ENCODE measurements at places on chromosomes 13 and 19. TPM values are rescaled to one million over a fixed set of nuclear protein-coding genes. Genes with fewer than 3 reads are reported as not detected.
A peak's percentile ranks its signal among the peaks of the same experiment; 100 is the strongest.

DNA sequence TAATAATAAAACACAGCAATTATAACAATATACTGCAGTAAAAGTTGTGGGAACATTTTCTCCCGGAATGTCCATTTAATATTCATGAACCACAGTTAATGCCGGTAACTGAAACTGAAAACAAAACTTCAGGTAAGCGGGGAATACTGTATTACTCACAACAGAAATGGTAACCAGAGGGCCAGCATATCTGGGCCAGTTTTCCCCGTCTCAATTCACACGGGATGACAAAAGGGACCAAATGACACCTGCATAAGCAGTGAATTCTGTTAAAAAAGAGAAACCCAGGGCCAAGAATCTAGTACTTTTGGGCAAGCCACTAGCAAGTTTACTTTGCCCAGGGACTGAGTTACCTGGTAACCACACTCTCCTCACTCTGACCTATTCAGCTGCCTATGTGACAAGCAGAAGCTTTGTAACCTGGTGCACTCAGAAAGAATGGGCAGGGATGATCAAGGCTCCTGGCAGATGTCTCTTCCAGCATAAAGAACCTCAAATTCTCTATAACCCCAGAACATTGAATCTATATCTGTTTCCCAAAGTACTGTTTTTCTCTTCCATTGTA is 1171.2 kb downstream of the DIAPH3 start:
- no peak for DNase-seq

GRCh38 chr13:89061821-89062220 is 1390.7 kb downstream of the SLITRK5 start:
- DNase-seq, result no peak

KLK14 gene
- 0.69 TPM for total RNA-seq

- no peak for DNase-seq
These were observed 99.9 kb downstream of the GNG7 start for GRCh38 chr19:2602391-2603181.

HCN2 gene
- 0.53 TPM for total RNA-seq

CPB2 gene
- total RNA-seq, result not detected

GRCh38 chr19:41553804-41554203 is 22.2 kb upstream of the CEACAM21 start:
- no peak for DNase-seq

PEPD gene
- 37.4 TPM for total RNA-seq

- no peak for DNase-seq
These were observed 21.6 kb upstream of the CCL25 start for GRCh38 chr19:8030960-8031359.

DNA sequence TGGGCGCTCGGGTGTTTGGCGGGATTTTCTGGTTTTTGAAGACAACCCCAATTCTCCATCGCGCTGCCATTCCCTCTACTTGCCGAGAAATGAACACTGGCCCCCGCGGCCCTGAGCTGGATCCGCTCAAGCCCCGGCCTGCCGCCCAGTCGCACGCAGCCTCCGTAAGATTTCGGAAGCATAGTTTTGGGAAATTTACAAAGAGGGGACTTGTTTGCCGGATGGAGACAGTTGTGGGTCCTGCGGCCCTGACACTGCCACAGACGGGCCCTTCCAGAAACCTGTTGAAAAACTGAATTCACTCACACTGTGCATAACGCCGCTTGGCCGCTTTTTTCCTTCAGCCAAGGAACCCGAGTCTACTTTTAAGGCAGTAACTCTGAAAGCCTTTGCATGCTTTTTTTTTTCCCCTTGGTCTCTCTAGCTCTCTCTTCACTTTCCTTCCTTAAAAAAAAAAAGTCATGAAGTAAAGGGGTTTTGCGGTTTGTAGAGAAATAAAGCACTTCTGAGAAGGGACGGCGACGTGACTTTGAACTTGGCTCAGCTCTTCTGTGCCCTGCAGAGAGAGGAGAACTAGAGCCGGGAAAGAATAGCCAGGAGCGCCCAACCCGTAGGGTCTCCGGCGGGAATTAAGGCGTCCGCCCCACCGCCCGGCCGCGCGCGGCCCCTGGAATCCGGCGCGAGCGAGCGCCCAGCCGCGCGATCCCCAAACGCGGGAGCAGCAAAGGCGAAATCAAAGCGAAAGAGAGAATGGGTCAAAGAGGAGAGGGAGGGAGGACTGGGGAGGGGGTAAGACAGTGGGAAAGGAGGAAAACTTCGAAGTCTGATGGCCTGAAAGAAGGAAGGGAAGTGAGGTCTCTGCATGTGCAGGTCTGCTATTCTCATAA is 3.4 kb upstream of the ZIC2 start:
- no peak for DNase-seq

SIGLEC6 gene
- total RNA-seq, result not detected

DNA sequence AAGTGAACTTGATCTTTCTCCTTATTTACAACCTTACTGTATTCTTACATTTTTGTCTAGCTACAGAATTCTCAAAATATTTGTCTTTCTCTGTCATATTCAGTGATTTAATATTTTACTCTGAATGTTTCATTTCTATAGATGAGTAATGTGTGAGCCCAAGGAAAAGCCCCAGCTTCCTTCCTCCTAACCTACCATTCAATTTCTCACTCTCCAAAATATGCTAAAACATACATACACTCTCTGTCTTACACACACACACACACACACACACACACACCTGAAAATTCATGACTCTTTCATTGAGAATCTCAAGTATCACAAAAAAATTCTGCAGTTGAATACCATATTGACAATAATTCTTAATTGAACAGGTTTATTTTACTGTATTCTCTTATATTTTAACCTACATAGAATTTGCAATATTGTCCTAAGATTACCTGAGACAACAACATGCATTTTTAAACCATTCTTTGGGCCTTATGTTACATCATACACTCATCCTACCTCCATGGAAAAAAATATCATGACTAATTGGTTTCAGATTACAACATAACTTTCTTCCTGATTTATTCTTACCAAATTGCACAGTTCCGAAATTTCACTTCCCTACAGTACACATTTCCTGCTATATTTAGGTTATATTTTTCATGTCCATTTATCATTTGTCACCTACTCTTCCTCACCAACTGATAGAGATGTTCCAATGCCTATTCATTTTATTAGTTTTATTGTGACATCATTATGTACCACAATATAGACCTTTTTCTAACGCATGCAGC is 1965.6 kb upstream of the PCDH20 start:
- no peak for DNase-seq

- peak; percentile 94 for DNase-seq
These were observed 926 bp upstream of the HNRNPUL1 start for GRCh38 chr19:41263042-41263849.

DNA sequence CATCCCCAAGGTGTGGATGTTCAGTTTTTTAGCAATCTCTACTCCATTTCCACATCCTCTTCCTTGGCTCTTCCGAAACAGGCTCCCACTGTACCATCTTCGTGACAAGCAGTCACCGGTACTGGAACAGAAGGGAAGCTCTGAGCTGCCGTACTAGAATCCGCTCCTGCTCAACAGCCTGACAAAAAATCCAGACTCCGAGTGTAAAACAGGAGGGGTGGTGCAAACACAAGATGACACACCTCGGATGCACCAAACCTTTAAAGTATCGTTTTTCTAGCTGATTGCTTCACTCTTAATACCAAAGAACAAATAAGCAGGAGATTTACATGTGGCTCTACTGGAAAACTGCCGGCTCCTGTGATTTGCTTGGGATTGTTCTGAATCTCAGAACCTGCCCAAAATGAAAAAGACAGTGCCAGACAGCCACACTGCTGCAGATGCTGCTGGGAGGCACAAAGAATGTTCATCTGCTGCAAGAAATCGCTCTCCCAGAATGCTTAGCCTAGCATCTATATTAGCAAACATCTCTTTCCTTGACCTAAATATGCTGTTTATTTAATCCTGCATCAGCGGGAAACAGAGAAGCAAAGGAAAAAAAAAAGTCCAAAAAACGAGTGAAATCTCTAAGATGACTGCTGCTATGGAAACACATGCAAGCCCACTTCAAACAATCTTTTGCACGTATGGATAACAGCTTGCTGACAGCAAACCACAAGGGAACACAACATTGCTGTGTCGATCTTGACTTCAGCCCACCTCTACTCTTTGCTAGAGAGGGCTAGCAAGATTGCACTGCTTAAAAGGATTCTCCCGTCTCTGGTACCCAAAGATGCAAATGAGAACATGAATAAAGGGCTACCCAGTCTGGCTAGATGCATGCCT is 38.0 kb upstream of the DOCK9 start:
- no peak for DNase-seq

- DNase-seq, result no peak
These were observed 83.5 kb upstream of the FNDC3A start for GRCh38 chr13:48892053-48892687.

- no peak for DNase-seq
These were observed 20.3 kb upstream of the CRTC1 start for GRCh38 chr19:18662972-18663732.

DNA sequence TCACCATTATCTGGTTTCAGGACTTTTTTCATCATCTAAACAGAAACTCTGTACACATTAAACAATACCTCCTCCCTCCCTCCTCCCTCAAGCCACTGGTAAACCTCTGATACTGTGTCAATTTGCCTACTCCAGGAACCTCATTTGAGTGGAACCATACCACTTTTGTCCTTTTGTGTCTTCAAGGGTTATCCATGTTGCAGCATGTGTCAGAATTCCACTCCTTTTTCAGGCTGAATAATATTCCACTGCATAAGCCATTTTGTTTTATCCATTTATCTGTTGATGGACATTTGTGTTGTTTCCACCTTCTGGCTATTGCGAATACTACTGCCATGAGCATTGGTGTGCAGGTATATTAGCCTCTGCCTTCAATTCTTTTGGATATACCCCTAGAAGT is 27.5 kb downstream of the TGDS start:
- no peak for DNase-seq

- no peak for DNase-seq
These were observed 42.6 kb downstream of the B3GLCT start for GRCh38 chr13:31242367-31242766.

DNA sequence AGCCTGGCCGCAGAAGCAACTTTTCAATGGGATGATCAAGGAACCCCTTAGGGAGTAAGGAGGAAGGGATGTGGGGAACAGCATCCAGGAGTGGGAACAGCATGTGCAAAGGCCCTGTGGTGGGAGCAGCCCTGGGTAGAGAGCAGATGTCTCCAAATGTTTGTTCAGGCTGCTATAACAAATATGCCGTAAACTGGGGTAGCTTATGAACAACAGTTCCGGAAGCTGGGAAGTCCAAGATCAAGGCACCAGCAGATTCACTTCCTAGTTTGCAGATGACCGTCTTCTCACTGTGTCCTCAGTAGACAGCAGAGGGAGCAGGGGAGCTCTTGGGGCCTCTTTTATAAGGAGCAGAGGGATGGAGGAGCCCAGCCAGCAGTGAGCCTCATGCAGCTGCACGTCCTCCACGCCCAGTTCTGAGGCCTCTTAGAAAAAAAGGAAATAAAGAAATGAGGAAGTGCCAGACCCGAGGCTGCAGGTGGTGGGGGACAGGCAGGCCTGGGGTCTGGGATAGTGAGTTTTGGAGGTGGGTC is 4.2 kb upstream of the LRRC25 start:
- no peak for DNase-seq

DNA sequence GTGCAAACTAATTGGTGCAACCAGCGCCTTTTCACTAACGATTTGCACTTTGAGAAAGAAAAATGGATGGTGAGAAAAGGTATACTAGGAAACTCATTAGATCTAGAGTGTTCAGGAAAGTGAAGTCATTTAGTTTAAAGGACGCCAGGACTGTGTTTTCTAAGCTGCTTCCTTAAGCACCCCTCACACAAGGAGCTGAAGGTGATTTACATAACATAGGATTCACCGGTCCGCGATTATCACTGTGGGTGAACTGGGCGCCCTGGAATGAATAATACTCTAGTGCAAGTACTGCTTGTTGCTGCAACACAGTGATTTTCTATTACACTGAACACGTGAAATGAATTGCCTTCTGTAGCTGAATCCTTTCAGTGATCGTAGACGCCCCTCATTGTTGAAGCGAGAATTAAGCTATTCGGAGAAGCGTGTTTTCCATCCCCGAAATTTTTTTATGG is 2.6 kb upstream of the MAB21L1 start:
- DNase-seq, result no peak

ZNF763 gene
- total RNA-seq, result 1.2 TPM

CYP4F22 gene
- 0.54 TPM for total RNA-seq

GRCh38 chr13:111251646-111252445 is 68.6 kb upstream of the TEX29 start:
- DNase-seq, result no peak

DNA sequence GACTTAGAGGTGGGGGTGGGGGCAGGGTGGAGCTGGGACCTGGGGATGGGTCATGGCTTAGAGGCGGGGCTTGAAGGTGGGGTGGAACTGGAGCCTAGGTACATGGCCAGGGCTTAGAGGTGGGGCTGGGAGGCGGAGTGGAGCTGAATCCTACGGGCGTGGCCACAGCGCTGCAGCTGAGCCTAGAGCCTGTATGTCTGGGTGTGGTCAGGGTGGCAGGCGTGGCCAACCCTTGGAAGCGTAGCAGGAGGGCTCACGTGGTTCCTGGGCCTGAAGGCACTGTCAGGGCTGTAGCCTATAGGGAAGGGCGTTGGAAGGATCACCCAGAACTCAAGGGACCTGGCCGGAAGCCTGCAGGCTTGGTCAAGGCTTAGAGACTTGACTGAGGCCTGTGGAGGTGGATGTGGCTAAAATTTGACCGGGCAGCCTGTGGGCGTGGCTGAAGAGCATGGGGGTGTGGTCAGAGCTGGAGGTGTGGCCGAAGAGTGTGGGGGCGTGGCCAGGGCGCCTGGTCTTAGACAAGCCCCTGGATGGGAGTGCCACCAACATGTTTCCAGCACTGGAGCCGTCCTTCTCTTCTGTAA is 24.3 kb downstream of the COLGALT1 start:
- peak; percentile 52 for DNase-seq

DNA sequence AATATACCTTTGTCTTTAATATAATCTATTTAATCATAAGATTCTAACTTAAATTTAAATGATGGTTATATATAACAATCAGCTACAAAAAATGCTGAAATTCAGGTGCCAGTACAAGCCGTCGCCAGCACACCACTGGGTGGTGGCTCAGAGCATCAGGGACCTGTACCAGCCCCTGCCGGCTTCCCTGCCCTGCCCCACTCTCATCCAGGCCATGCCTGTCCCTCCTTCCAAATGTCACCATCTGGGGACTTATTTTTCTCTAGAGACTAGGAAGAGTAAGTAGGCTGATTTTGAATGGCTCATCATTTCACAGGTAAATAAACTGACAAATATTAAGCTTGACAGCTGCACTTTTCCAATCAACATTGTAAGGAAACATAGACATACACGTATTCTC is 1.6 kb downstream of the METTL21C start:
- DNase-seq, result no peak

DNA sequence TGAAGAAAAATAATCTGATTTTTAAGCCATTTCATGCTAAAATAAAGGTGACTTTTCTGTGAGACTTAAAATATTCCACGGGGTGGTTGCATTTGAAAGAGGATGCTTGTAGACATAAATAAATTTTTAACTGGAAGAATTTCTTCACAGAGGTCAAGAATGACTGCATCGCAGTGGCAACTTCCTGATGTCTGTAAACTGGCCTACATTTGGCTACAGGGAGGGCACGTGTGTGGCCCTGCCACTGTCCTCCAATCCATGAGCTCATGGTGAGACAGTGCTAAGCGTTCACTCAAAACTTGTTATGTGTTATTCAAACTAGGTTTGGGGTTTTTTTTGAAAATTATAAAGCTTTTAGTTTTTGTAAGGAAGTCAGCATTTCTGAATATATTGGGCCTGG is 1089.3 kb downstream of the EFNB2 start:
- DNase-seq, result no peak

- DNase-seq, result no peak
These were observed 109.3 kb downstream of the COL4A2 start for GRCh38 chr13:110416131-110417025.

Data from activated CD4-positive, alpha-beta T cell treated with anti-CD3 and anti-CD28 coated beads for 36 hours (primary cell).